Neural crest cell (in vitro differentiated cells): ENCODE measurements at places on chromosomes 5 and 9. TPM values are rescaled to one million over a fixed set of nuclear protein-coding genes. Genes with fewer than 3 reads are reported as not detected.

The SOX30 gene
- total RNA-seq = not detected in 2 replicates

The GBGT1 gene
- total RNA-seq = 12.9 and 13.8 TPM in 2 replicates

The PCDHA3 gene
- total RNA-seq = 0.32 and 0.37 TPM in 2 replicates

The CARTPT gene
- not detected in 2 replicates for total RNA-seq

The OR13D1 gene
- not detected in 2 replicates for total RNA-seq

The CDC20B gene
- total RNA-seq = not detected in 2 replicates

The RGS7BP gene
- 0.39 and 0.56 TPM in 2 replicates for total RNA-seq

The ISL1 gene
- total RNA-seq = 9.4 and 9.8 TPM in 2 replicates

DNA sequence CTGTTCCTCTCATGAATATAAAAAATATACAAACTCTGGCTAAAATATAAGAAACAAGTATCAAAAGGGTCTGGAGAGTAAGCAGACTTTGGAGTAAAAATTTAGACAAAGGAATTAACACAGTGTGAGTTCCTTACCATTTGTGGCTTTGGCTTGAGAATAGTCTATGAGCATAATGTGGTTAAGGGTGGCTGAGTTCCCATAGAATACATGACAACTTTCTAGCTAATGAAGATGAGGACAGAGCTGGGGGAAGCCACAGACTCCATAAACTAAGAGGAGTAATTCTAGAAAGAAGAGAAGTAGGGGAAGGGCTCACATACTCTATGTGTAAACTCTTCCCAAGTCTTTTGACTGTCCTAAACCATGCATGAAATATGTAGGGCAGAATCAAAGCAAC is 79.4 kb downstream of the CAAP1 start:
- no peaks in the 10 kb centered on the region for H3K4me1 ChIP-seq
- no peak overlapping the region for H3K4me3 ChIP-seq
- DNase-seq = no peak
- no peak overlapping the region for H3K27ac ChIP-seq
- peaks cover 8% of the 10 kb centered on the region for H3K36me3 ChIP-seq

- H3K27me3 ChIP-seq = peaks cover 26% of the 10 kb centered on the region
- no peak overlapping the region for H3K4me3 ChIP-seq
- H3K36me3 ChIP-seq = no peaks in the 10 kb centered on the region
- no peak for DNase-seq
- H3K4me1 ChIP-seq = peaks cover 27% of the 10 kb centered on the region
These were observed 12.0 kb downstream of the ENHO start for GRCh38 chr9:34510497-34511468.

GRCh38 chr5:59562756-59563389 is 330.7 kb downstream of the PDE4D start:
- H3K4me1 ChIP-seq = peaks cover 27% of the 10 kb centered on the region
- no peaks in the 10 kb centered on the region for H3K36me3 ChIP-seq
- H3K27ac ChIP-seq = no peak overlapping the region
- H3K4me3 ChIP-seq = no peak overlapping the region
- no peak for DNase-seq

GRCh38 chr5:83703059-83703458 is 17.6 kb downstream of the HAPLN1 start:
- peaks cover 13% of the 10 kb centered on the region for H3K36me3 ChIP-seq
- no peaks in the 10 kb centered on the region for H3K27me3 ChIP-seq
- H3K27ac ChIP-seq = no peak overlapping the region

DNA sequence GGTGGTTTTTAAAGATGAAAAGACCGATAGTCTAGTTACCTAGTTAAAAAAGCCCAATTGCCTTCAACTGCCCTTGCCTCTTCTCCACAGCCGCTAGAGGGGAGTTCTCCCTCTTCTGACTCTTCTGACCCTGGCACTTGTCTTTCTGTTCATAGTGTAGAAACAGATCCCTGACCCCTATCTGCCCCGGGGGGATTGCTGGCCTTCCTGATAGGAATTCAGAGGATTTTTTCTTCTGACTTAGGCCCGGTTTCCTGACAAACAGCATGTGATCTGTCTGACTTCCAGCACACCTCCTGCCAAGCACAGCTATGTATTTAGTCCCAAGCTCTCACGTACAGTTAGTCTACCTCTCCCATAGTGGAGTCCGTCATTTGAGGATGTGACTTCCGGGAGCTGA is 5.0 kb upstream of the TMEM268 start:
- peaks cover 8% of the 10 kb centered on the region for H3K36me3 ChIP-seq
- H3K4me3 ChIP-seq = no peak overlapping the region
- DNase-seq = peak; percentile 33
- H3K4me1 ChIP-seq = peaks cover 19% of the 10 kb centered on the region
- H3K27ac ChIP-seq = peak overlapping the region; percentile 7
- no peaks in the 10 kb centered on the region for H3K27me3 ChIP-seq

DNA sequence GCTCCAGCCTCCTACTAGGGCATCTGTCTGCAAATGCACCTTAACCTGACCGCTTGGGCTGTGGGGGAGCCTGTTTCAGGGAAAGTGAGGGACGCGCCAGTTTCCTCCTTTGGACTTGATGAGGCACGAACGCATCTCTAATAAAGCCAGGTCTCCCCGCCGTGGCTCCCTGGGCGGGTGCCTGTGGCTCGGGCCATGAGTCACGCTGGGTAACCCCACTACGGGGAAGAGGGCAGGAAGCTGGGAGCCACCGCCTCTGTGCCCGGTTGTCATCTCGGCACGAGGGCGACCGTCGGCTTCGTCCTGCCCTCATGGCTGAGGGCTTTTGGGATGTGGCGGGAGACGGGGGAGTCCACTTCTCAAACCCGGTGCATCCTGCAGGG is 12.1 kb downstream of the NOTCH1 start:
- no peaks in the 10 kb centered on the region for H3K36me3 ChIP-seq
- H3K4me1 ChIP-seq = peaks cover 18% of the 10 kb centered on the region
- H3K27ac ChIP-seq = no peak overlapping the region
- no peaks in the 10 kb centered on the region for H3K27me3 ChIP-seq
- H3K4me3 ChIP-seq = peak overlapping the region; percentile 41

- no peaks in the 10 kb centered on the region for H3K36me3 ChIP-seq
- no peak for DNase-seq
- H3K27ac ChIP-seq = no peak overlapping the region
- H3K4me3 ChIP-seq = no peak overlapping the region
- H3K27me3 ChIP-seq = peaks cover 19% of the 10 kb centered on the region
These were observed 126.9 kb downstream of the DOCK2 start for GRCh38 chr5:169764018-169764378.

DNA sequence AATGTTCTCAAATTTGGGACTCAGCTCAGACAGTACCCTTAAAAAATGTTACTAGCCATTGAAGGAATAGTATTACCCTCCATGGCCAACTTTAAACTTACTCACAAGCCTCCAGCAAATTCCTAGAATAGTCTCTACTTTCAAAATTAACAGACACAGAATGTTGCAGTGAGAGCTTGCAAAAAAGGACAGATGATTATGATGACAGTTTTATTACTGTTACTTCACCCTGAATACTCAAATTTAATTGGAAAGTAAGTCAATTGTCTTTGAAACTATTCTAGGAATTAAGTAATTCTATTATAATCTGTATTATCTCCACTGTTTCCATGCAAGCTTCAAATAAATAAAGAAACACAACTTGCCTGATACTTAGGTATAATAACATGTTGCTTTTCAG is 288.3 kb downstream of the SLF1 start:
- no peaks in the 10 kb centered on the region for H3K27me3 ChIP-seq
- H3K36me3 ChIP-seq = no peaks in the 10 kb centered on the region
- DNase-seq = no peak
- H3K27ac ChIP-seq = no peak overlapping the region

GRCh38 chr5:87400305-87400899 is 12.3 kb downstream of the CCNH start:
- no peaks in the 10 kb centered on the region for H3K4me1 ChIP-seq
- no peaks in the 10 kb centered on the region for H3K27me3 ChIP-seq
- peaks cover 21% of the 10 kb centered on the region for H3K36me3 ChIP-seq
- no peak overlapping the region for H3K27ac ChIP-seq
- DNase-seq = no peak

- DNase-seq = no peak
- H3K4me3 ChIP-seq = no peak overlapping the region
- H3K36me3 ChIP-seq = no peaks in the 10 kb centered on the region
These were observed 178.0 kb downstream of the FSTL4 start for GRCh38 chr5:133434336-133434735.

- H3K4me1 ChIP-seq = peaks cover 8% of the 10 kb centered on the region
These were observed 46.9 kb upstream of the HSPA9 start for GRCh38 chr5:138622051-138622450.
